Activated CD8-positive, alpha-beta memory T cell treated with anti-CD3 and anti-CD28 coated beads for 4 hours (primary cell): ENCODE measurements at places on chromosomes 5 and 9.

GRCh38 chr5:149037817-149038216 is 25.0 kb downstream of the SH3TC2 start:
- DNase-seq, result no peak

- no peak for DNase-seq
Observed at GRCh38 chr5:152623951-152624350, 218.9 kb upstream of the NMUR2 start.

- DNase-seq, result no peak
Observed at GRCh38 chr9:13952906-13953305, 361.0 kb downstream of the NFIB start.

GRCh38 chr5:155746367-155747038 is 580.5 kb upstream of the SGCD start:
- no peak for DNase-seq
